ENCODE measurements at places on chromosomes 3 and 15.

- no peak for DNase-seq
Measured at GRCh38 chr3:169871129-169871886, 1.6 kb upstream of the LRRC31 start.

GRCh38 chr15:83200162-83200561 lies 7.5 kb downstream of the HDGFL3 start:
- DNase-seq: peak; percentile 47

DNA sequence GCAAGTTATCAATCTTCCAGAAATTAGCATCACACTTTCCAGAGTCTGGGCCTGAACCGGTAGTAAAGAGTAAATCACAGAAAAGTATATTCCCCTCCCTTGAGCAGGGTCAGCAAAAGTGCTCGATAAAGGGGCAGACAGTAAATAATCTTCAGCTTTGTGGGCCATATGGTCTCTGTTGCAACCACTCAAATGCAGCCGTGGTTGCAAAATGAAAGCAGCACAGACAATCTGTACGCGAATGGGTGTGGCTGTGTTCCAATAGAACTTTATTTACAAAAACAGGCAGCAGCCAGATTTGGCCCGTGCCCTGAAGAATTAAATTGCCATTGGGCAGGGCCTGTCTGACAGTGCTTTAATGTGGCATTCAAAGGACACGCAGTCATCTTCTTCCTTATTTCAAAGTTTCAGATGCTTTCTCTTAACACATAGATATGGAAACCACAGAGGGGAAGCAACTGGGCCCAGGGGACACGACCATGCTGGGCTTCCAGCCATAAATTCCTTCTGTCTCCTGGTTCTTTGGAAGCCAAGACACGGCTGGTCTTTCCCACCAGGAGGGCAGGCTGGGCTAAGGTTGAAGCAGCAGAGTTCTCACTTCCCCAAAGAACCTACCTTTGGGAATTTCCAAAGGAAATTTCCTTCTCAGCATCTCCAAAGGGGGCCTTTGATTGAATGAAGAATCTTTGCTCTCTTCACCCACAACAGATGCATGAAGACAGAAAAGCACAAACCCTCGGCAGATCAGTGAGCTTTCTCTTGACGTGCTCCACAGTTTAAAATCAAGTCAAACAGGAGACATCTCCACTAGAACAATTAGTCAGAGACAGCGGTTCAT lies 489.8 kb upstream of the PROK2 start:
- DNase-seq: peak; percentile 94

- peak; percentile 25 for DNase-seq
Measured at GRCh38 chr3:62615258-62615849, 242.0 kb upstream of the FEZF2 start.

- DNase-seq: no peak
Measured at GRCh38 chr15:59543721-59544547, 67.6 kb upstream of the GCNT3 start.

DNA sequence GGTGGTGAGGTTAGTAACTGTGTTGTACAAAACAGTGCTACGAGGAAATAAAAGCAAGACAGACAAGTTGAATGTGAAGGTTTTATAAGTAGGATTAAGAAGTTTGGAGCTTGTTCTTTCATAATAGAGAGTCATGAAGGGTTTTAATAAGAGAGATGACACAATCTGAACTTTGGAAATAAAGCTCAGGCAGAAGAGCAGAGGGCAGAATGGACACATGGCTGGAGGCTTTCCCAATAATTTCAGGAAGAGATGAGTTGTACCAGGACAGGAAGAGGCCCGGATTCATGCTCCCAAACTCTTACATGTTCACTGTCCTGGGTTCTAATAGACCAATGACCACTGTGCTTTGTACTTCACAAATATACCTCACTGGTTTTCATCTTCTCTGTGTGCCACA lies 194.8 kb downstream of the SLC9A9 start:
- no peak for DNase-seq

GRCh38 chr3:149850787-149851584 lies 38.0 kb downstream of the RNF13 start:
- no peak for DNase-seq

GRCh38 chr3:31010491-31010890 lies 116.0 kb upstream of the GADL1 start:
- peak; percentile 59 for DNase-seq

DNA sequence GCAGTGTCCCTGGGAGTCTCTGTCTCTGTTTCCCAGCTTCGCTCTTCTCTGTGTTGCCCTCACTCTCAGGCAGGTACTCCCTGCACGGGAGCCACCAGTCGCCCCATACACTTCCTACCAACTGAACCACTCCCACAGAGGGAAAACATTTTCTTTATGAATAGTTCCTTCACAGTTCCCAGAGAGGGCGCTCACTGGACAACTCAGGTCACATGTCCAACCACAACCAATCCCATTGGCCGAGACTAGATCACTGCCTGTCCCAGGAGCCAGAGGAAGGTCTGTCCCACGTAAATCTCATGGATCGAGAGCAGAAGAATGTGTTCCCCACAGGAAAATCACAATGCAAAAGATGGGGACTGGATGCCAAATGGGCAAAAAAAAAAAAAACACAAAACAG lies 26.1 kb downstream of the GRK7 start:
- no peak for DNase-seq

- no peak for DNase-seq
Measured at GRCh38 chr15:81298611-81299010, 25.3 kb downstream of the STARD5 start.

- DNase-seq: no peak
Measured at GRCh38 chr15:57189466-57189865, 186.8 kb upstream of the CGNL1 start.

DNA sequence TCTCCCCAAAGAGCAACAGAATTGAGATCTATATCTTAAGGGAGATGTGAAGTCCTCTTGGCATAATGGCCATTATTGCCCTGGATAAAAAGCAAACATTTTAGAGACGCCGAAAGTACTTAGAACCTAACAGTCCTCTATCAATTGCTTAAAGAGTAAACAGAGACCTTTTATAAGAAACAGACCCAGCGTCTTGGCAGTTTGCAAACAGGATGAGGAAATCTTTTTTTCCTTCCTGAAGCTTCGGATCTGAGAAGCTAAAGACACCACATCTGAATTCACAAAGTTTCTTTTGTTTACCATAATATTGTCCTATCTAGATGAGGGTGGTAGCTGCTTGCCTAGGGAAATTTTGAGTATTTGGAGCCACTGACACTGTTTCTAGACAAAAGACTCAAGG lies 59.9 kb upstream of the LIMD1 start:
- DNase-seq: no peak

GRCh38 chr15:68776477-68777270 lies 44.0 kb downstream of the ANP32A start:
- no peak for DNase-seq

DNA sequence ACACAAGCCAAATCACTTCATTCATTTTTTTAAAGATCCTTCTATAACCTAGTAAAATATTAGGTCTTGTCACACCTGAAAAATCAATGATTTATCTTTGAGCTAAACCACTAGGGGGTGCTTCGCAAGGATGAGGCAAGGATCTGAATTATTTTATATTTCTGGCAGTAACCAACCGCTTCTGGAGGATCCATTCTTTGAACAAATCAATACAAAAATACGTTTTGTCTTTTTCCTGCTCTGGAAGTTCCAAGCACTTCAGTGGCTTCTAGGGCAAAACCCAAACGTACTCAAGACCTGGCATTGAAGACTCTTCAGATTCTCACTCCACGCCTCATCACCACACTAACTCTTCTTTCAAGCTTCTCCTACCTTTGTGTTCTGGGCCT lies 486 bp downstream of the LSG1 start:
- DNase-seq: peak; percentile 34

GRCh38 chr3:124845406-124845805 lies 41.8 kb downstream of the ITGB5 start:
- DNase-seq: peak; percentile 89

GRCh38 chr15:77437264-77437663 lies 16.6 kb downstream of the HMG20A start:
- DNase-seq: no peak

DNA sequence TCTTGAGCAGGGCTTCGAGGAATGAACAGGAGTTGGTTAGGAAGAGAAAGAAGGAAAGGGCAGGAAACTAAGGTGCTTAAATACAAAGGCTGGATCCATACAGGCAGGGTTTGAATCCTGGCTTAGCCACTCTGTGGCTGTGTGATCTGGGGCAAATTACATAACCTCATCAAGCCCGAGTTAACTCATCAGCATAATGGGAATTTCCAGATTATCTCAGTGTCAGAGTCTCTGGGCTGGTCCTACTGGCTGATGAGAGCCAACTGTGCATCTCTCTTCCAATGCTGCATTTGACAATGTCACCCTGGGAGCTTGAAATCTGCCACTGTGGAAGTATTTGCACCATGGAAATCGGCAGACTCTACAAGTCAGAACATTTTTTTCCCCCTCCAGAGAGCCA lies 83.8 kb upstream of the SLC6A6 start:
- no peak for DNase-seq

DNA sequence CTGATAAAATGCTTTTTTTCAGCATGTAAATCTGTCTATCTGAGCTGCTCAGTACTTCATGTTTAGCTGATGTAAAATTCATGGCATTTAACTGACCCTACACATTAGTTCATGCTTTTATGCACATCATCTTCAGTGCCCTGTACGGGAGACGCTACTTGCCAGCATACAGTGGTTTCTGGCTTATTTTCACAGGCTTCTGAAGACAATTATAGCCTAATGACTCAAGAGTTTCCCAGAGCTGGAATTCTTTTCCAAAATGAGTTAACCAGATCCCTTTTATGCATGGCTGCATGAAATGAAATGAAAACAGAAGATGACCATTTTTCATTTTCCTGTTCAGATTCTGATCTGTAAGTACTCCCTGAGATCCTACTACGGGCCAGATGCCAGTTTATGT lies 1061.5 kb downstream of the ROBO2 start:
- DNase-seq: peak; percentile 89

GRCh38 chr3:11091791-11092190 lies 62.5 kb upstream of the HRH1 start:
- no peak for DNase-seq

GRCh38 chr3:109640146-109640652 lies 302.9 kb upstream of the DPPA4 start:
- no peak for DNase-seq

DNA sequence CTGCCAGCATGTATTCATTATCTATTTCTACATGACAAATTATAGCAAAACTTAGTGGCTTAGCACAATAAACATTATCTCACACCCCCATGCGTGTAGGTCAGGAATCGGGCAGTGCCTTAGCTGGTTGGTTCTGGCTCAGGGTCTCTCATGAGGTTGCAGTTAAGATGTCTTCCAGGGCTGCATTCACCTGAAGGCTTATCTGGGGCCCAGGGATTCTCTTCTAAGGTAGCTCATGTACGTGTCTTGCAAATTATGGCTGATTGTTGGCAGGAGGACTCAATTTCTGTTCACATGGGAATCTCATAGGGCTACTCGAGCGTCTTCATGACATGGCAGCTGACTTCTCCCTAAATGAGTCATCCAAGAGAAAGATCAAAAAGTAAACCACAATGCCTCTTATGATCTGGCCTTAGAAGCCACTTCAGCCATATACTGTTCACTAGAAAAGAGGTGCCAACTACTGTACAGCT lies 42.9 kb upstream of the TSC22D2 start:
- peak; percentile 59 for DNase-seq

DNA sequence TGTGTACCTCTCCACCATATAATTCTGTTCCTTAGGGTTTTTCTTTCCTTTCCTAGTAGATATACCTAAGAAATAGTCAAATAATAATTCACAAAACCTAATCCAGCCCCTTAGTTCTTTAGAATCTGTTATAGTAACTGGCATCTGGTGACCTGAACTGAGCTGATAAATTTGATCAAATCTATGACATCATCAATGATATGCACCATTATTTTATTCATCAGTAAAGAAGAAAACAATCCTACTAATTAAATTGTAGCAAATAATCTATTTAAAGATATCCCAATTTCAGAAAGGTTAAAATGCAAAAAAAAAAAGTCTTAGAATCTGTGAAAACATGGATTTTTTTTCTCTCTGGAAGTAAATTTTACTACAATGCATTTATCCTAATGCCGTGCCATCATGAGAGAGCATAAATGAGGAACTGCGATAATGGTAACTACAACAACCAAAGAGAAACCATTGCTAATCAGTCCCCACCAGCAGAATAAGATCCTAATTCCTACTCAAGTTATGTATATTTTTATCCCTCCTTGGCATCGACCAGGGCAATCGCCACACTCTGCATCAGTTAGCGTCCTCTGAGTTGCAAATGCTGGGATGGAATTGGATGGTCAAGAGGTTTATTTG lies 6.6 kb upstream of the MNS1 start:
- DNase-seq: no peak

DNA sequence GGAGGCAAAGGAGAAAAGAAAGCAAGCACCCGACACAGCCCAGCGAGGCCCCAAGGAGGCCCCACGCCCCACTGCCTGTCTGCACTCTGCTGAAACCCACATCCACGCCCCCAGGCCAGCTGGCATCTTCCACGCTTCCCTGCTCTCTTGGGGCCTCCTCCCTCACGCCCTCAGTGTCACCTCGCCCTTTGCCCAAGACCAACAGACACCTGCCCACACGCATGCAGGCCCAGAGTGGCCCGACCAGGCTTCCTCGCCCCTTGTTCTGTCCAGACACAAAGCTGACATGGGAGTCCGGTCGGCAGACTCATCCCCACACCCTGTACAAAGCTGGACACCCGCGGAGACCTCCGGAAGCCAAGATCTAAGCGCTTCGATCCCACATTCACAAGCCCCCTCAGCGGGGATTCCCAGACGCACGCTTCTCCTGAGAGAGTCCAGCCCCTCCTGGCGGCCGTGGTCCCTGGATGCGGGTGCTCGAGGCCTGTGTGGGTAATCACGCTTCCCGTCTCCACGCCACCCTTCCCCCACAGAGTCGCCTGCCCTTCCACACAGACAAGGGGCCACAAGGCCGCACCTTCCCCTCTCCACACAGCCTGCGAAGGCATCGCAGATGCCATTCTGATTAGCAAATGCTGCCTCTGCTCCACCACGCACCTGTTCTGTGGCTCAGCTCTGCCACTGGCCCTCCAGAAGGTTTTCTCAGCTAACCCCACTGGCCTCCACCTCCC lies 176.6 kb downstream of the XXYLT1 start:
- no peak for DNase-seq

- no peak for DNase-seq
Measured at GRCh38 chr15:40747685-40748631, 7.1 kb downstream of the RMDN3 start.

GRCh38 chr3:178139116-178139515 lies 397.1 kb upstream of the KCNMB2 start:
- DNase-seq: no peak

- no peak for DNase-seq
Measured at GRCh38 chr3:37494216-37494615, 319.8 kb upstream of the LRRFIP2 start.

- DNase-seq: peak; percentile 81
Measured at GRCh38 chr15:90774731-90775514, 57.8 kb downstream of the BLM start.
